ENCODE measurements at places on chromosomes 12 and 14.
A peak's percentile ranks its signal among the peaks of the same experiment; 100 is the strongest.

GRCh38 chr12:105226219-105226618 is 9.8 kb downstream of the APPL2 start:
- H3K27ac ChIP-seq: peak overlapping the region; percentile 29
- no peak for DNase-seq
- peaks cover 60% of the 10 kb centered on the region for H3K4me1 ChIP-seq

GRCh38 chr12:389142-390096 is at the start of gene KDM5A:
Gene KDM5A (minus strand): TSS chr12:389320. CDS start chr12:389091, 229 bp downstream.
- peak within 1 kb of the TSS; percentile 94 for H3K27ac ChIP-seq
- peak within 1 kb of the TSS; percentile 90 for H3K4me3 ChIP-seq
- peaks cover 33% of the 10 kb centered on the region for H3K4me1 ChIP-seq
- peak; percentile 98 for DNase-seq
- peaks cover 5% of the 10 kb centered on the region for H3K36me3 ChIP-seq
- no peaks in the 10 kb centered on the region for H3K27me3 ChIP-seq

DNA sequence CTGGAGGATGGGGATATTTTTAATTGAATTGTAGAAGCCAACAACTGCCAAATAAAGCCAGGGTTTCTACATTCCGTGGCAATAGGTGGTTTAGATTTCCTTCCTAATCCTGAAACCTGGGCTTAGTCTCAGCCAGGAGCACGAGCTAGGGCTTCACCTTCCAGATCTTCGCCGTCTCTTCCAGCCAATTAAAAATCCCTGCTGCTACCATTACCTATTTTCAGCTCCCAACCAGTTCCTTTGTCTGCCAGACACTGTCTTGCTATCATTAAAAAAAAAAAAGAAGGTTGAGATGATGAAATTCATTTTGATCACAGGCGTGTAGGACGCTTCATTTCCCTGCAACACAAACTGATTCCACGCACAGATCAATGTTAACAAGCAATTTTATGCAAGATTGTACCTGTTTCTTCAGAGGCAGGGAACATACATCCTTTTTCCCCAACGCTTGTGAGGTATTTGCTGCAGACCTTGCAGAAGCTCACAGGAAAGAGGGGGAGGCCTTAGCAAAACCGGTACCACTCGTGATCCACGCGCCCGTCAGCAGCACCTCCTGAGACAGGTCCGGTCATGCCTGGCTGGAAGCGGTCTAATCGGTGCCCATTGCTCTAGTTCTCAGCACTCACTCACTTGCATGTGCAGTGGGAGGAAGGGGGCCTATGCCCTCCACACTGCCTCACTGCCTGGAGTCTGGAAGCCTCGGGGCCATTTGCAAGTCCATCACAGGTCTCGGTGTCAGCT is 65.1 kb downstream of the SLC6A12 start:
- DNase-seq: no peak
- H3K4me3 ChIP-seq: no peak overlapping the region

DNA sequence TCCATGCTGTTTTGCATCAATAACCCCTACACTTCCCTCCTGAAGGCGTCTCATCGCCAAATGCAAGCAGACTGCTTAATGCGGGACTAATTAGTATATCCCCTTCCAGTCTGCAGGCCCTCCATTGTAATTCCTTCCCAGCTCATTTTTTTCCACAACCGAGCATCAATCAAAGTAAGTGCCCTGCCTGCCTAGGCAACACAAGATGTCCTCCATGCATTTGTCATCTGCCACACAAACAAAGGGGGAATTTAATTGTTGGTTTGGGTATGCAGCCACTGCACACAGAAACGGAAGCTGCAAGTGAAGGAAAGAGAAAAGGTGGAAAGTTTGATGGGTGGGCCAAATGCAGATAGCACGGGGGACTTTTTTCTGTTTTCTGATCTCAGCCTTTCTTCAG is 168.0 kb downstream of the EGLN3 start:
- no peak for DNase-seq
- H3K27ac ChIP-seq: no peak overlapping the region
- H3K27me3 ChIP-seq: no peaks in the 10 kb centered on the region

DNA sequence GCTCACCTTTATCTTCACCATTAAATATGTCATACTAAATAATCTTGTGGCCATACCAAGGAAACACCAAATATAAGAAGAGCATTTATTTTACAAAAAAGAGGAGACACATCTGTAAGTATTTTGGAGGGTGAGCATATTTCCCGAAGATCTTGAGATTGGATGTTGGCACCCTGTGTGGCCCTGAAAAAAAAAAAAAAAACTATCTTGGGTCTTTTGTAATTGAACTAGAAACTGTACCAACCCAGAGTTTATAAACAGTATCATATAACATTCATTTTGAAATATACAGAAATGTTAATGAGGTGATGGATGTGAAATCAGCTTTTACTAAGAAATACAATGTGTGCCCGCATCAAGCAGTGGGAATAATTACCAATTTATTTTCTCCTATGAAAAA is 104.0 kb upstream of the FRMD6 start:
- no peak overlapping the region for H3K4me3 ChIP-seq
